Epithelial cell of prostate (primary cell): ENCODE measurements at places on chromosomes 2 and 18.

- DNase-seq: no peak
Measured at GRCh38 chr2:235601960-235602704, 108.3 kb downstream of the AGAP1 start.

DNA sequence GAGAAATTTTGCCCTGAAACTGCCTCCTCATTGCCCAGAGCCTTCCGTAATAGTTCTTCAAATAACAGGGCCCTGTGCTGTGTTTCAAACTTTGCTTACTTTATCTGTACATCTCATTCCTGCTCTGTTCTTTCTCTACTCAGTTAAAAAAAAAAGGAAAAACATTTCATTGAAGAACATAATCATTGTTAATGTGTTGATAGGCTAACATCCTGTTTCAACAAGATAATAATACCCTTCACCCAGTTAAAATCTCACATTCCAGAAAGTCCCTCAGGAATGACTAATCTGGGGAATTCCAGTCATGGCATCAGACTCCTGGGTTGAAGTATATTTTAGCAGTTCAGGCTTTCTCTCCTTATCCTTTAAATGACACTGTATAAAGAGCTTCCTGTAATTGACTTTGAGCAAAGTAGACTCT lies 45.6 kb upstream of the ITGAV start:
- peak; percentile 64 for DNase-seq

GRCh38 chr18:23487738-23488570 lies 15.4 kb upstream of the RMC1 start:
- DNase-seq: no peak

- DNase-seq: no peak
Measured at GRCh38 chr2:60804473-60804872, 48.4 kb downstream of the PAPOLG start.

DNA sequence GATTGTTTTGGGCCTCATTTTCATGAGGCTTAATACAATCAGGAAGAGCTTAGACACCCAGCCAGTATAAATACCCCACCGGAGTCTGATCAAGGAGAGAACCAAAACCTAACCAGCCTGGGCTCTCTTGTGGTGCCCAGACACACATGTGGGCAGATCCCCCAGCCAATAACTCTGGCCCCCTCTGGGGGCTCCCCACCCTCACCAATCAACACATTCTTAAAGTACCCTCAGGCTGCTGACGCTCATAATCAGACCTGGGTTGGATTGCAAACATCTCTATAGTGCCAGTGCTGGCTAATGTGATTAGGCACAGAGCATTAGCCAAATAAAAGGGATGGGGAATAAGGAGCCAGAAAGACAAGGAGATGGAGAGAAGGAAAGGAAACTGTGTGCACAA lies 329.6 kb downstream of the BCL11A start:
- DNase-seq: no peak

- DNase-seq: no peak
Measured at GRCh38 chr2:172339371-172340010, 87.9 kb upstream of the ITGA6 start.

DNA sequence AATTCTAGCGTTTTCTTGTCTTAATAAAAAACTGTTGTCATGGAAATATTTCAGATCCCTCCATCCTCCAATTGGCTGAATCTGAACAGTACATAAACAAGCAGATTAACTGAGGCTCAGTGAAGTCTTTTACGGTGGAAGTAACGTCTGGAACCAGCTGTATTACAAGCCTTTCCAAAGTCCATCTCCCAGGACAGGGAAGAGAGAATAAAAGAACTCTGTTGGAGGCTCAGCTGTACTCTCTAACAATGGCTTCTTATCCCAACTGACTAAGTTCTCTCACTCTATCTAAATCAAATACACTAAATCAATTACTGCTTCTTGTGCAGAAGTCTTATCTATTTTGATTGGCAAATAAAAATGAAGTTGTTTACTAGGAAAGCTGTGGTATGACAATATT lies 19.9 kb upstream of the NEDD4L start:
- no peak for DNase-seq

- DNase-seq: no peak
Measured at GRCh38 chr2:132760405-132760804, 90.4 kb upstream of the LYPD1 start.

- DNase-seq: no peak
Measured at GRCh38 chr2:161983331-161983651, 90.7 kb downstream of the DPP4 start.

DNA sequence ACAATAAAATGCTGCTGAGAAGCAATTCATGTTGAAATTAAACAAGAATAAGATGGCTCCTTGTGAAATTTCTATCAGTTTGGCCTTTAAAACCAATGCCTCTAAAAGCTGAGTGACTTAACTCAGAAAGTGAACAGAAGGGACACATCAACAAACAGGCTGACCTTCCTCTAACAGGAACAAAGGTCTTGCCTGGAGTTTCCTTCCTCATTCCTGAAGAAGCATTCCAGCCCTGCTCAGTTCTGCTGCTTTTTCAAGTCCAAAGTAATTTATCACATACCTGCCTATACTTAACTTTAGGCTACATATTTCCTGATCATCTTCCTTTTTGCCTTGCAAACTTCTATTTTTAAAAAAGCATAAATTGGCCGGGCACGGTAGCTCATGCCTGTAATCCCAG lies 14.1 kb downstream of the PTRHD1 start:
- DNase-seq: no peak

GRCh38 chr2:68236103-68236734 lies 16.1 kb downstream of the PPP3R1 start:
- no peak for DNase-seq

DNA sequence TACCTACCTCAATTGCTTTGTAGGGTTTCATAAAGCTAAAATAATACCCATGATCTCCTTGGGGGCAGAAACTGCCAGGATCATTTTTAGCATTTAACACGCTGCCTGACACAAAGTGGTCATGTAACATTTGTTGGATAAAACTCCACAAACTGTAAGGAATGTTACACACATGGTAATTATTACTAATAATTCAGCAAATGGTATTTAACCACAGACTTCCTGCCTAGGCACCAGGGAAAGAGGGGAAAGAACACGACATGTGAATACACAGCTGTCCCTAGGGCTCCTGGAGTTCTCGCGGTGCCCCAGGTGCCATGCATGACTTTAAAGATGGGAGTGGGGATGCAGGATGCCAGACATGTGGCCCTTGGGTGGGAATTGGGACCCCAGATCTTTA lies 43.5 kb downstream of the ASAP2 start:
- no peak for DNase-seq

- DNase-seq: no peak
Measured at GRCh38 chr2:72803626-72804320, 22.1 kb downstream of the EXOC6B start.

GRCh38 chr2:207288628-207289027 lies 122.9 kb upstream of the KLF7 start:
- no peak for DNase-seq

- peak; percentile 93 for DNase-seq
Measured at GRCh38 chr2:66434679-66435548, at the start of gene MEIS1. MEIS1 (plus strand) TSS chr2:66435125; CDS start chr2:66435857, 732 bp downstream.

DNA sequence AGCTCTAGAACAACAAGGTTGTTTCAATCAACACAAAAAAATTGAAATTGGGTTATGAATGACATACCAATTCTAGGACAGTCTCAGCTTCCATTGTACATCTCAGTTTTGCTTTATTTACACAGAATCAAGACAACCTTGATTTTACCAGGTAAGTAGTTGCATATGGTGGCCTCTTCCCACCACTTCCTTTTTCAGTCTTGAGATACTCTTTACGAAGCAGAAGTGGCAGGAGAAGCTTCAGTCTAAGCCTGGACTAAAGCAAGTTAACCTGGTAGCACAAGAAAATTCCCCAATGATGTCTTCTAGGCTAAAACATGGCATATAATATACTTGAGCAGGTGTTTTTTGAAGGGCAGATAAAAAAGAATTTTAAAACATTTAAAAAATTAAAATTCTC lies 10.7 kb upstream of the FAM136A start:
- no peak for DNase-seq

- DNase-seq: peak; percentile 91
Measured at GRCh38 chr2:150625303-150625702, 137.8 kb upstream of the RND3 start.
